ENCODE measurements at places on chromosomes 2 and 18. TPM values are rescaled to one million over a fixed set of nuclear protein-coding genes. Genes with fewer than 3 reads are reported as not detected.

Gene ASXL3
- total RNA-seq: 13.2 TPM

Gene GPAT2
- total RNA-seq: 6.1 TPM

DNA sequence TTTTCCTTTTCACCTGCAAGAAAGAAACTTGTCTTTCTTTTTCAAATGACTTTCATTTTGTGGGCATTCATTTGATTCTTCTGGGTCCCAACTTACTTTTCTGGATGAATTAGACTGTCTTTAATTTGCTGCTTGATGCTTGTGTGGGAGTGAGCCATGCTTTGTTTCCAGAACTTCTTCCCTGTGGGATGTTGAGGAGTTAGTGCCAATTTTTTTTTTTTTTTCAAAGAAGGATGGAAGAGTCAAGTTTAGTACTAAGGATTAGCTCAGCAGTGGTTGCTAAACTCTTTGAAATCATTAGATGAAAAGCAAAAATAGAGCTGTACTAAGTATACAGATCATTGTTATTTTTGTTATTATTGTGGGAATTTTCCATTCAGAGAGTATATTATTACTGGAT is 17.2 kb upstream of the KCTD1 start:
- no peak for DNase-seq

Gene CRYBA2
- not detected for total RNA-seq

DNA sequence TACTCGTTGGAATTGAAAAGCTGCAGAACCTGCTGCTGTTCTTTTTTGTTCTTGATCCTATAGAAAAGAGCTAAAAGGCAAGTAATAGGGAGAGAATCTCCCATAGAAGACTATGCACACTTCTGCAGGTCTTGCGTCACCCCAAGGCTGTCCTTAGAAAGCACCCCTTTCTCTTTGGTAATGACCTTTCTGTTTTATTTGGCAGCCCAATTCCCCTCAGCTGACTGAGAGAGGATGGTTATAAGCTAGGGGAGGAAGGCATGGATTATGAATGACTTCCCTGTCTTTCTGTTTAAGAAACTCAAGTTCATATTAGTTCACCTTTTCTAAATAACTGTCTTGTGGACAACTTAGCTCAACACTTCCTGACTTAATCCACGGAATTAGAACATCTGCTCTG is 122.9 kb downstream of the TXNL1 start:
- DNase-seq: no peak

DNA sequence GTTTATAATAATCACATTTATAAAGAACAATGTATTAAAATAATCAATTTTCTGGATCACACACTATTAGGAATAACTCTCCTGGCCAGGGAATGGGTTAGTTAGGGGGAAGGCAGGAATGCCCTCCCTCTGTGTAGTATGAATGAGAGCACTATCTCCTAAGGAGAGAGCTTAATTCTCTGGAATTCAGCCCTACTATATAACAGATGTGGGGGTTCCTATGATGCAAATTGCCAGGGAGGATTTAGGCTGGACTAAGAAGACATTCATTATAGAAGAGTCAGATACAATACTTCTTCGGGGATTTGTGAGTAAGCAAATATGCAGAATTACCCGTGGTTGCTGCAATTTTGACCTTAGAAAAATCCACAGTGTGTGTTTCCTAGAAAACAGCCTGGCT is 250.1 kb upstream of the VRK2 start:
- no peak for DNase-seq

DNA sequence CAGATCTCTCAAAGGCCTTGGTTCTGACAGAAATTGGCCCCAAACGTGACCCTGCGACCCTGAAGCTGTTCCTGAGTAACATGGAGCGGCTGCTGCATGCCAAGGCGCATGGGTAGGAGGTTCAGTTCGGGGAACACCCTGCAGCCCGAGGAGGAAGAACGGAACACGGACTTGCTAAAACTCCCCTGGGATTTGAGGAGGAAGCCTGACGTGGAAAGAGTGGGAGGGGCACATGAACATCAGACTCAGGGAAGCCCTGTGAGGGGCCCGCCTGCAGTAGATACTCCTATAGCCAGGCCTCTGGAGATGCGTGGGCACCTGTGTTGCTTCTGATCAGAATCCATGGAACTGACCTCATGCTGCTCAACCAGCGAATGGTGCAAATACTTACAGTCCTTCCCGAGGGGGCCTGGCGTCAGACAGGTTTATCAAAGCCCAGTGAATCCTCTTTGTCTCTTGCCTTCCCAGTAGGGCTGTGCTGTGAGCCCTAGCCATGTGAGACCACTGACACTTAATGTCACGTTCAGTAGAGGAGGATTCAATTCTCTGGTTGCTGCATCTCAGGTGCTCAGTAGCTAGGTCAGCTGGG is 46.8 kb downstream of the IMPA2 start:
- no peak for DNase-seq
